ENCODE measurements at places on chromosomes 3 and 15.

DNA sequence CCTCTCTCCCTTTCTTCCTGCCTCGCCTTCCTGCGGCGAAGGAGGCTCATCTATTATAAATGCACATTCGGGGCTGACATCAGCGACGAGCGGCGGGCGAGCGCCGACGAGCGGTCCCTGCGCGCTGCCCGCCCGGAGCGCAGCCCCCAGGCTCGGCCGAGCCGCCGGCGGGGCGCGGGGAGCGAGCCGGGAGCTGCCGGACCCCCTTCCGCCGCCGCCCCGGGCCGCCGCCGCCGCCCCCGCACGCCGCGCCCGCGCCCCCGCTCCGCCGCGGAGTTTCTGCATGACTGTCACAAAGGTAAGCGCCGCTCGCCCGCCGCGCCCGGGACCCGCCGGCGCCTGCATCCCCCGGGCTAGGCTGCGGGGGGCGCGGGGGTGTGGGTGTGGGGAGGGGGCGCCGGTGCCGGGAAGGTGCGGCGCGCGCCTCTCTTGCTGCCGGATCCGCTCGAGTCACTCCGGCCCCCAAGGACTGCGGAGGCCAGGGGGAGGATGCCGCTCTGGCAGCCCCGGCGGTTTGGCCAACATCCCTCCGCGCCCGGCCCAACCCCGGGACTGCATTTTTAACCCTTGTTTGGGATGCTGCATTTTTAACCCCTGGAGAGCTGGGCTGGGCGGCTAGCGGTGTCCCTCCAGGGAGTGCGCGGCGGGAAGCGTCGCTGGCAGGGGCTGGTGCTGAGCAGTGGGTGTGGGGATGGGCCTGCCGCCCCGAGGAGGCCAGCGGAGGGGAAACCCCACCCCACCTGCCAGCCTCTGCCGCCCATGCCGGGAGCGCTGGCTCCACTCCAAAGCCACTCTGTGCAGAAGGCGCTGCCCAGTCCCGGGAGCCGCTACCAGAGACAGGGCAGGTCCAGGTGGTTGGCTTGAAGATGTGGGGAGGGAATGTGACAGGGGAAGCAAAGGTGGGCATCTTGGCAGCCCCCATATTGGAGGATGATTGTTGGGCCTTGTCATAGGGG, at the start of gene CORO2B:
Gene CORO2B, plus strand, starts transcription at position 14 of the 956 bp plus-strand sequence. Its CDS starts 270 bp downstream, at position 284.
- DNase-seq, result peak; percentile 50

- peak; percentile 82 for DNase-seq
These were observed 579.4 kb upstream of the TBL1XR1 start for GRCh38 chr3:177776661-177777101.

- DNase-seq, result peak; percentile 23
These were observed 67.0 kb upstream of the SLC25A26 start for GRCh38 chr3:66153481-66154443.

DNA sequence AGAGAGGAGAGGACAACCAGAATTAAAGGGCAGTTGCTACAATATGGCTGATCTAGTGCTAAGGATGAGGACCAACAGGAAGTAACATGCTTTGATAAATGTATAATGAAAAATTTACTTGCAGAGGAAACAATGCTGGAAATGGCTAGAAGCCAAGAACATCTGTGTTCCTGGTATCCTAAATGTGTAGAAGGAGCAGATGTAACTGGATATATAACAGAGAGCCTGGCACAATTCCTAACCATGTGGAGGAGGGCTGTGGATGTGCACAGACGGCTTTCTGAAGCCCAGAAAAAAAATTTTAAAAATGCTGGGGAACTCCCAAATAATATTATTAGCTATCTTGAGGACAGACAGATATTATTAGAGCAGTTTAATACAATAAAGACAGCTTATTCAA, 159.4 kb upstream of the GBE1 start:
- DNase-seq, result no peak

DNA sequence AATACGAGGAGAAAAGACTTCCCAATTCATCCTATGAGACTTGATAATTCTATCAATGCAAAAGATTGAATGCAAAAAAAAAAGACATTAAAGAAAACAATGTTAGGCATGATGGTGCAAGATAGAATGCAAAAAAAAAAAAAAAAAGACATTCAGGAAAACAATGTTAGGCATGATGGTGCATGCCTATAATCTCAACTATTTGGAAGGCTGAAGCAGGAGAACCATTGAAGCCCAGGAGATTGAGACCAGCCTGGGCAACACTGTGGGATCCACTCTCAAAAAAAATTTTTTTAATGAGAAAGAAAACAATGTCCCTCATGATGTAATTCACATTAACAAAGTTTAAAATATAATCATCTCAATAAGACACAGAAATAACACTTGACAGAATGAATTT, 75.9 kb downstream of the MYO9A start:
- DNase-seq, result no peak

GRCh38 chr3:4808637-4809036, 170.6 kb upstream of the BHLHE40 start:
- DNase-seq, result no peak
